Stimulated activated CD8-positive, alpha-beta memory T cell treated with anti-CD3 and anti-CD28 coated beads, Interleukin-7, amount 100 ng/mL, for 1 hour (primary cell): ENCODE measurements at places on chromosomes 16 and 17.

- no peak for DNase-seq
Observed at GRCh38 chr16:56282451-56282850, 91.2 kb downstream of the GNAO1 start.

DNA sequence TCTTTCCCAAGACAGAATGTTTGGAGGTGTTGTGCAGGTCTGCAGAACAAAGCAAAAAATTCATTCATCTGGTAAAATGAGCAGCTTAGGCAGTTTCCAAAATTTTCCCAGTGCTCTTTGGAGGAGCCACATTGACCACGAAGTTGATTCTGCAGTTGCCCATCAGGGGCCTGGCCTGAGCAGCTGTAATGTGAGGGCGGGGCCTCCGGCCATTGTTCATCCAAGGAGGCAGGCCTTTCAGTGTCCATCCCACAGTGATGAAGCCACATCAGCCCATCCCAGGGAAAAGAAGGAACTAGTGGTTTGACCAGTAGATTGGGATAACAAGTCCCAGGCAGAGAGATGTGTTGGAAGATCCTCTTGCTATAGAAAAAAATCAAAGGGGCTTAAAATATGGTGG lies 10.1 kb downstream of the UBFD1 start:
- DNase-seq = no peak

DNA sequence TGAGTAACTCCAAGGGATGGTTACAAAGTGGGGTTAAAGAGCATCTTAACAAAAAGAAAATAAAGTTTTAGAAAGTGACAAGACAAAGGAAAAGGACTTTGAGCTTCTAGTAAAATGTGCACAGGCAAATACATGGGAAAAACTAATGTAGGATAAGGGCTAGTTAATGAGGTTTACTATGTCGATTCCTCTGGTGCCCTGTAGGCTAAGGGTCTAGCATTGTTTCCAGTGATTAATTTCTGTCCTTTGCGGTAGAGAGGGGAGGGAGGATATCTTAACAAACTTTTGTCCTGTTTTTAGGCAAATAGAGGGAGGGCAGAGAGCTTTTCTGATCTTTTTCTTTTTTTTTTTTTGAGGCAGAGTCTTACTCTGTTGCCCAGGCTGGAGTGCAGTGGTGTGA lies 96.6 kb upstream of the SIAH1 start:
- no peak for DNase-seq

DNA sequence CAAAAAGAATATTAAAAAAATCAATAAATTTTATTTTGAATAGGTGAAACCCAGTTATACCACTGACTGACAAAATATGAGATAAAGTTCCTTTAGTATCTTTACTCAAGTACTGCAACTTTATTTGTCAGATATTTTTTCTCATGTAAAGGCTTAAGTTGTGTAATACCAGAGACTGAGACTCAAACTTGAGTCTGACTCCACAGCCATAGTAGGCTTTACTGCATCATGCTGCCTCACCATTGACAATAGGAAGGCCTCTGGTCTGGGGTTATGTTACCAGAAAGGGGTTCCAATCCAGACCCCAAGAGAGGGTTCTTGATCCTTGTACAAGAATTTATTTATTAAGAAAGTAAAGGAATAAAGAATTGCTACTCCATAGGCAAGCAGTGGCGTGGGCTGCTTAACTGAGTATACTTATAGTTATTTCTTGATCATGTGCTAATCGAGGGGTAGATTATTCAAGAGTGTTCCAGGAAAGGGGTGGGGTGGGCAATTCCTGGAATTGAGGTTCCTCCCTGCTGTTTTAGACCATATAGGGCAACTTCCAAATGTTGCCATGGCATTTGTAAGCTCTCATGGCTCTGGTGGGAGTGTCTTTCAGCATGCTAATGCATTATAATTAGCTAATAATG lies 187.4 kb upstream of the WSB1 start:
- no peak for DNase-seq

DNA sequence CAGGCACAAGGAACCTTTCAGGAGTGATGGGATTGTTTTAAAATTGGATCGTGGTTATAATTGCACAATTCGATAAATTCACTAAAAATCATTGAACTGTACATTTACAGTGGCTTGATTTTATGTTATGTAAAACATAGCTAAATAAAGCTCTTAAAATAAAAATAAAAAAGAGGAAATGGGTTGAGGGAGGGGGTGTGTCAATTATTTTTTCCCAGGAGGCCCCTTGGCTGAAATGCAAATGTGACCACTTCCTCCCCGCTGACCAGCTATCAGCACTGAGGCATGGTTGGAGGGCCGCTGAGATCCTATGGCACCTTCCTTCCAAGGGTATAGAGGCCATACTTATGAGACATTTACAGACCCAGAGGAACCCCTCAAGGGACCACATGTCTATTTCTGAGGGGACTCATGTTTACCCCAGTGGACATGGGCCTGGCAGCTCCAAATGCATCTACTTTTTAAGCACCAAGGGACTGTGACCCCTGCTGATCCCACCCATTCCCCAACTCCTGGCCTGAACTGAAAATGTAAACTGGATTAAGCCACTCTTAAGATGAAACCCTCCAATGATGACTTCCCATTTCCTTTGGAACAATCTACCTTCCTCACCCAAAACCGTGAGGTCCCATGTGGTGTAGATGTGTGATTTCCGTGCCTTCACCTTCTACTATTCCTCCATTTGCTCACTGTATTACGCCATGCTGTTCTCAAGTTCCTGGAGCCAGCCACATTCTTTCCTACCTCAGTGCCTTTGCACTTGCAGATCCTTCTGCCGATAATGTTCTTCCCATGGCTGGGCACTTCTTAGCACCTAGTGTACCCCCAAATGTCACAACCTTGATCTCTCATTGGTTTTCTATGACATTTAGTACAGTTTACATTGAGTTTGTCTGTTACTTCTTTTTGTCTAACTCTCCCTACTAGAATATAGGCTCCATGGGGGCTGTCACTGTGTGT lies 2.8 kb upstream of the IL21R start:
- DNase-seq = no peak

GRCh38 chr16:4117250-4117578 lies 972 bp upstream of the ADCY9 start:
- no peak for DNase-seq

GRCh38 chr17:30961209-30962188 lies 9.3 kb upstream of the RNF135 start:
- DNase-seq = no peak

DNA sequence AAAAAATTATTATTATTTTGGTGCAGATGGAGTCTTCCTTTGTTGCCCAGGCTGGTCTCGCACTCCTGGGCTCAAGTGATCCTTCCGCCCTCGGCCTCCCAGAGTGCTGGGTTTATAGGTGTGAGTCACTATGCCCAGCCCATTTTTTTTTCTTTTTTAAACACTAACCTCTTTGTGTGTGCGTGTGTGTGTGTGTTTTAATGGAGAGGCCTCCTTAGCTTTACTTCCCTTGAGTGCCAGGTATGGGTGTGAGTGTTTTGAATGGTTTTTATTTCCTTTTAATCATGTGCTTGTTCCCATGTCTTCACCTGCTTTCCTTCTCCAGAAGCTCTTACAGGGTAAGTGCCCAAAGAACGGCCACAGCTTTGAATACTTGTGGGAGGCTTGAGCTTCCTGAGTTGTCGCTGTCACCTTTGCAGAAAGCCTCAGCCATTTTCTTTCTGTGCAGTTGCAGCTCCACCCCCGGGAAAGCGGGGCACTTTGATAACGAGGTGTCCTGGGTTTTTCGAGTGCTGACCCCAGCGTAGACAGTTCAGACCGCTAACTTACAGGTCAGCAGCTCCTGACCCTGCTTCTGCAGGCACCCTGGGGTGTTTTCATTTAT lies 22.6 kb downstream of the AKAP1 start:
- no peak for DNase-seq

DNA sequence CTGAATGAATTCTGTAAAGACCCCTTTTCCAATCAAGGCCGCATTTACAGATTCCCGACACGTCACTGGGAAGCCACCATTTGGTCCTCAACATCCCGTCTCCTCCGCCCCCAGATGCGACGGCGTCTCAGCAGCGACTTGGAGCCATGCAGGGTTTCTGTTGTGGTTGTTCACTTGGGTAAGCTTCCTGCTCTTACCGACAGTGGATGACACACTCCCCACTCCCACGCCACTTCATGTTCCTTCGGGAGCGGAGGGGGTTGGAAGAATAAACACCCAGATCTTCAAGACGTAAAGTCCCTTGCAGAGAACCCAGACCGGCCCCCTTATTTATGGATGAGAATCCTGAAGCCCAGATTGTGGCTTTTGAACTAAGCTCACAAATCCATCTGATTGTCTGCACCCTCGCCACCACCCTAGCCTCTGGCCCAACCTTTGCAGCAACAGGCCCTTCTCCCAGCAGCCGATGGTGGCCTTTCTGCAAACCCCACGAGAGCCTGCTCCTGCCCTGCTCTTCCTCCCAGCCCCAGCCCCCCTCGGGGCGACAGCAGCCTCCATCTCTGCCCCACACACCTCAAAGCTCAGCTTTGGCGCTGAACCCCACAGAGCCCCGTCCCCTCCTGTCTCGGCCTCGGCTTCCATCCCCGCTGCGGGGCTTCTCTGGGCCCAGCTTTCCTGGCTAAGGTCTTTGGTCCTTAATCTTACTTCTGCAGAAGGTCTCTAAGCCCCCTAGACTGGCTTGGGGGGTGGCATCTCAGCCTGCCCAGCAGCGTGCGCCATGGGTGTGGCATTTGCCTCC lies 19.0 kb upstream of the OSGIN1 start:
- DNase-seq = no peak

DNA sequence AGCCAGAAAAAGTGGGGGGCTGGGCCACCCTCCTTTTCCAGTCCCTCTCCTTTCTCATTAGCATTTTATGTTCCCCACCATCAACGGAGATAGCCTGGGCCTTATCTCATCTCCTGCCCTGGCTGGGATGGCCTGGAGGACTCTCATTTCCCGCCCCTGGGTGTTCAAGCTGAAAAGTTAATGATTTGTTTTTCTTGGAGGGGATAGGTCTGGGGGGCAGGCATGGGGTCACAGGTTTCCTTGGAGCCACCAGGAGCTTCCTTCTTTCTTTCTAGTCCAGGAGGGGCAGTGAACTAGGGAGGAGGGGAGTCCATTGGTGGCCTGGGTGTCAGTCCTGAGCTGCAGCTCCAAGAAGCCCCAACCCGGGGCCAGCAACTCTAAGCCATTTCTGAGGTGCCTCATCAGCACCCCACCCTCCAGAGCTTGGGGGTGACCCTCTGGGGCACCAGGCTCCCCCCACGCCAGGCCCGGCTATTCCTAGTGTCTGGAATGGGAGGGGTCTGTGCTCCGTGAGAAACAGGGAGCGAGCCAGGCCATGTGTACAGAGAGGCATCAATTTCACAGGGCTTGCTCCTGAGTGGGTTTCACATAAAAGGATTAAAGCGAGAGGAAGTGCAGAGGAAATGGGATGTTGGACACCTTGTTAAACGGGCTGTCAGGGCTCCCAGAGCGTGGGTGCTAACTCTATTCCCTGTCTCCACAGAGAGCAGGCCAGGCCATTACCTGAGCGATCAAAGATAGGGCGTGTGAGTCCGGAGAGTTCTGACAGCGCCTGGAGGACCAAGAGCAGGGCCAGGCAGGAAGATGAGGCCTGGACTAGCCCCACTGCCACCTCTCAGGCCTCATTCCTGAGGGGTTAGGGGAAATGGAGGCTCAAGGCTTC lies 90.6 kb upstream of the LHX1 start:
- DNase-seq = no peak

GRCh38 chr17:82126556-82127314 lies 28.7 kb upstream of the FASN start:
- DNase-seq = peak; percentile 50

DNA sequence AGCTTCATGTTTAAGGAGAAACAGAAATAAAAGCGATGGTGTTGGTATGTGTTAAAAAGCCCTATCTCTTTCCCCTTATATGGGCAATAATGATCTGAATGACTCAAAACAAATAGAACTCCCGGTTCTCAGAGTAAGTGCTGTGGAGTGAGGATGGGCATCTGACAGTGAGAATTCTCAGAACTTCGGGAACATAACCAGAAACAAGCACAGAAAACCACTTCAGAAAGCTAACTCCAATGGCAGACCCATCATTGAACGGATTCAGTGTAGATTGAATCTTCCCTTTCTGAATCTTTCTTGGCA lies 67.2 kb downstream of the CDH8 start:
- no peak for DNase-seq

- DNase-seq = no peak
Observed at GRCh38 chr17:17836818-17837379, at the start of gene SREBF1. TSS of gene SREBF1 (minus strand) at chr17:17836986. CDS start at chr17:17836817, 169 bp downstream.

DNA sequence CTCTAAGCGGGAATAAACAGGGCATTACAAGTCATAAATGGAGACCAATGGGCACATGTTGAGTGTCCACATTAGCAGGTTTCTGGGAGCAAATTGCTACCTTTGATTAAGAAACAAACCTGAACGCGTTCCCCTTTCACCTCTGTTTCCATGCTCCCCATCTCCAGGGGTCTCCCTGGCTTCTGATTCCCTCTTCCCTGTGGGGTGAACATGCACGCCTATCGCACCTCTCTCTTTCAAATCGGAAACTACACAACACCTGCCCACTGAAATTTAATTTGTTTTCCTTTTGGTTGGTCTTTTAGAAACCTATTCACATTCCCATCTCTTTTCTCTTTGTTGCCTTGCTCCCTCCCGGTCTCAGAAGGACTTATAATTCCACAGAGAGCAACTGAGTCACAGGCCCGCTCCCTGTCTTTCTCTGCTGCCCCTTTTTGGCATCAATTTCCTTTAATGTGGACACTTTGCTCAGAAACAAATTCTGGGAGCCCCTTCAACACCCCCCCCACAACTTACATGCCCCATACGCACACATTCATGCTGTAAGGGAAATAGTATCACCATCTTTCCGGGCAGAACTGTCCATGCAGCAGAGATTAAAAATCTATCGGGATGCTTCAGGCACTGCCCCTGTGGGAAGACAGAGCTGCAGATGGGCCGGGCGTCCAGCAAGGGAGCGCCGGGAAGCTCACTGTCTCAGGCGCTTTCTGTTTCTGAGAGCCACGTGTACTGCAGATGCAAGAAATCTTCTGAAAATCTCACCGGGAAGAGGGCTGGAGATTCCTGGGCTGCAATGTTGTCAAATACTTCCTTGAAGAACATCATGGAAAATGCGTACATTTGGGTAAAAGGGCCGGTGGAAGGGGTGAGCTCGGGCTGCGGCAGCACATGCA lies 7.2 kb upstream of the FOXF1 start:
- no peak for DNase-seq

DNA sequence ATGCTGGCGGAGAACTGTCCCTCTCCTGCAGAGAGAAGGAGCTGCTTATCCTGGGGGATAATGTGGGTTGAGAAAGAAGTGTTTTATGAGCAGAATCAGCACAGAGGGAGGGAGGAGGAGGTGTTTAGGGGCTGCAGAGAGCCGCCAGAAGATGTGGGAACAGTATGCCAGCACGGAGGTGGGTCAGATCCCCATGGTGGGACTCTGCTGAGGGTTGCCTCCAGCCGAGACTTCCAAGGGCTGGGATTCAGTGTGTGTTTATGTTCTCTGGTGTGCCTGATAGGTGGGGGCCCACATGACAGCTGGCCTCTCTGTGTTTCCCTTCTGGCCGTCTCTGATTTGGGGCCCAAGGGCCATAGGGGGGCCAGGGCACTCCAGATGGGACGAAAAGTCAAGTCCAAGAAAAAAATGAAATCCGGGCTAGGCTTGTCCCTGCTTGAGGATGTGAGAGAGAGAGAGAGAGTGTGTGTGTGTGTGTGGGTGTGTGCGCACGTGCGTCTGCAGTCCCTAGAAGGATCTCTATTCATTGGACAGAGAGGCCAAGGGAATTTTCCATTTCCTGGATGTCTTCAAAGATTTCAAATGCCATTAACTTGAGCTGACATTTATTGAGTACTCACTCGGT lies 21.6 kb downstream of the PRKCB start:
- no peak for DNase-seq
